ENCODE measurements at places on chromosomes 1 and 21.

- DNase-seq, result no peak
These were observed 138.7 kb upstream of the ZNF648 start for GRCh38 chr1:182200025-182200812.

- no peak for DNase-seq
These were observed 50.2 kb upstream of the BCL9 start for GRCh38 chr1:147491098-147491497.

- DNase-seq, result no peak
These were observed 35.3 kb upstream of the RALGPS2 start for GRCh38 chr1:178689769-178690168.

DNA sequence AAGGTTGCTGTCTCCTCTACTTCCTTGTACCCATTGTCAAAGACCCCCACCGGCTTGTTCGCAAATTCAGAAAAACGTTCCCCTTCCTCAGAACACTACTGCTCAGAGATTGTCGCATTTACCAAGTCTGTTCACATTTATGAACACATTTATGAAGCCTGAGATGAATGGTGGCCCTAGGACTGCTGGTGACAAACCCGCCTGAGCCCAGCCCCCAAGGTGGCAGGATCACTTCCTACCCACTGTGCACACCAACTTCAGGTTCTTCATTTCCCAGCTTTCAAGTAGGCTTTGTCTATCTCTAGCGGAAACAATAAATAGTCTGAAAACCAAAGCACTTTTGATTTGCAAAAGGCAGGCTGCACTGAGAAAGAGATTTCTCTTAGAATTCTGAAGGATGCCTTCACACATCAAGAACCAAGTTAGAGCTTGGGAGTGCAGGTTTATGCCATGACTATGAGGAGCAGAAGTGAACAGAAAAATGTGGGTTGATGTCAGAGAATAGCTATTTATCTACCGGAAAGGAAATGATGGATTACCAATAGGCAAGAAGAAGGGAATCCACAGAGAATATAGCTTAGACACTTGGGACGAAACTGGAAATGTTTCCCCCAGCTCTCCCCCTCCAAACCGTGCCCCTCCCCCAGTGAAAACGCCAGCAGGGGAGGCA lies 200.5 kb downstream of the TOMM20 start:
- no peak for DNase-seq

GRCh38 chr1:160675641-160676410 lies 29.0 kb upstream of the SLAMF1 start:
- DNase-seq, result peak; percentile 87

GRCh38 chr1:70874818-70875217 lies 172.8 kb downstream of the PTGER3 start:
- no peak for DNase-seq

DNA sequence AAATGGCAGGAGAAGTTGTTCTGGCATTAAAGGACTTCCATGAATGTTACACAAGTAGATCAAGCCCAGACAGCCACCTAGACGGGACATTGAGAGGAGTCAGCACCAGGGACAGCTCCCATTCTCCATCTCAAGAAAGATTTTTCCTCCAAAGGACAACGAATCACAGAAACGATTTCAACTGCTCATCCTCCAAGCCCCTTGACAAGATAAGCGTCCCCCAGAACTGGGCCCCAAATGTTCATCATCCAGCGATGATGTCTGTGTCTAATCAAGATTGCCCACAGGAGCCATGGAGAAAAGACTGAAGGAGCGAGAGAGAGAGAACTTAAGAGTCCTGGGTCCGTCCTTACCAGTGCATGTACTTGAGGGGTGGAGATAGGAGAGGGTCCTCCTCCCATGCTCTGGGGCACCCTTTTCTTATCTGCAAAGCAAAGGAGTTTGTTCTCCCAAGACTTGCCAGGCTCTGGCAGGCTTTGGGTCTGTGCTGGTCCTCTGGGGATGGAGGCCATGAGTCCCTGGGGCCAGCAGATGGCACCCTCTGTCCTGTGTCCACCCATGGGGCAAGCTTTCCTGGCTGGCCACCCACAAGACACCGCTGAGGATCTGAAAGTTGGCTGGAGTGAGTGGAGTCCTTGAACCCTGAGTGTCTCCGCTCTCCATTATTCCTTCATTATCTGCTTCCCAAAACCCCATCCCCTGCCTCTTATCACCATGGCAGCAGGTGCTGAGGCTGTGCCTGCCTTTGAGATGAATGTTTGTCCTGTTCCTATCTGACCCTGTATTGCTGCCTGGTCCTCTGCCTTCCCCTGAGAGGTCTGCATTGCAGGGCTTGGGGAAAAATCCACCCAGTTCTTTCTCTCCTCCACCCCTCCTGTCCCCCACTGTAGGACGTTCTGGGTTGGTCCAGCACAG lies 164.6 kb downstream of the ACTL8 start:
- peak; percentile 23 for DNase-seq

All from suppressor macrophage treated with lipopolysaccharide for 4 hours (primary cell).